ENCODE measurements at places on chromosomes 4 and X. TPM values are rescaled to one million over a fixed set of nuclear protein-coding genes. Genes with fewer than 3 reads are reported as not detected.

DNA sequence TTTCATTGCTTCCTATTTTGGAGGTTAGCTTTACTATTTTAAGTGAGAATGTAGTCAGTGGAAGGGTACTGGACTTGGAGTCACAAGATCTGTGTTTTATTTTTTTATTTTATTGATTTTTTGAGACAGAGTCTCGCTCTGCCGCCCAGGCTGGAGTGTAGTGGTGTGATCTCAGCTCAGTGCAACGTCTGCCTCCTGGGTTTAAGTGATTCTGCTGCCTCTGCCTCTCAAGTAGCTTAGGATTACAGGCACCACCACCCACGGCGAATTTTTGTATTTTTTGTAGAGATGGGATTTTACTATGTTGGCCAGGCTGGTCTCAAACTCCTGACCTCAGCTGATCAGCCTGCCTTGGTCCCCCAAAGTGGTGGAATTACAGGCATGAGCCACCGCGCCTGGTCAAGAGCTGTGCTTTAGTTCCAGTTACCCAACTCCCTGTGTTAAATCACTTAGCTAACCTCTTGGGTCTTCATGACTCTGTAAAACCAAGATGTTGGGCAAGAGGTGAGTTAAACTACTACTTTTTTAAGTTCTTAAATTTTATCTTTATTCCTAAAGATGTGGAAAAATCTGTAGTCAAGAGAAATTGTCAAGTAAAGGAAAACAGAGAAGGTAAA lies 11.2 kb downstream of the USP9X start:
- H3K36me3 ChIP-seq: no peaks in the 10 kb centered on the region
- peaks cover 80% of the 10 kb centered on the region for H3K4me1 ChIP-seq
- no peaks in the 10 kb centered on the region for H3K27me3 ChIP-seq
- no peak overlapping the region for H3K4me3 ChIP-seq
- DNase-seq: no peak

Gene PF4V1
- not detected for total RNA-seq

- H3K27me3 ChIP-seq: no peaks in the 10 kb centered on the region
- no peaks in the 10 kb centered on the region for H3K36me3 ChIP-seq
- H3K27ac ChIP-seq: peak overlapping the region; percentile 77
- DNase-seq: no peak
These were observed 46.0 kb downstream of the MAOA start for GRCh38 chrX:43702079-43702524.

Gene KCND1
- 0.57 TPM for total RNA-seq

- H3K27me3 ChIP-seq: no peaks in the 10 kb centered on the region
- H3K27ac ChIP-seq: no peak overlapping the region
- DNase-seq: no peak
- H3K36me3 ChIP-seq: no peaks in the 10 kb centered on the region
- no peaks in the 10 kb centered on the region for H3K4me1 ChIP-seq
- no peak overlapping the region for H3K4me3 ChIP-seq
These were observed 937.1 kb downstream of the PDHA2 start for GRCh38 chr4:96776920-96777527.

GRCh38 chr4:69849969-69850368 lies 10.0 kb downstream of the SULT1E1 start:
- no peaks in the 10 kb centered on the region for H3K4me1 ChIP-seq
- H3K4me3 ChIP-seq: no peak overlapping the region
- H3K27me3 ChIP-seq: no peaks in the 10 kb centered on the region
- no peak overlapping the region for H3K27ac ChIP-seq
- DNase-seq: no peak
- no peaks in the 10 kb centered on the region for H3K36me3 ChIP-seq

All from esophagus squamous epithelium (tissue), 5 donors.